A549 treated with CORT108297 at 1 μM for 4 hours (cell line): ENCODE measurements at places on chromosomes 5 and 9. TPM values are rescaled to one million over a fixed set of nuclear protein-coding genes. Genes with fewer than 3 reads are reported as not detected.

FAT2 gene
- total RNA-seq: 0.01 to 0.02 TPM (median 0.01 TPM) in 3 of 5 replicates, not detected in the others

MIGA2 gene
- total RNA-seq: 11.9 to 16.3 TPM (median 15.4 TPM) in 5 replicates

CNTLN gene
- total RNA-seq: 4.5 to 6.9 TPM (median 5.4 TPM) in 5 replicates

IFNA14 gene
- total RNA-seq: not detected in 5 replicates

TERT gene
- total RNA-seq: 1.3 to 3.6 TPM (median 2.7 TPM) in 5 replicates

IL5 gene
- total RNA-seq: not detected in 5 replicates

SLC31A2 gene
- total RNA-seq: 7.0 to 7.9 TPM (median 7.3 TPM) in 5 replicates

CCDC69 gene
- total RNA-seq: 1.3 to 1.9 TPM (median 1.7 TPM) in 5 replicates

GABRB2 gene
- total RNA-seq: not detected in 5 replicates

GPRIN1 gene
- 7.1 to 9.6 TPM (median 8.5 TPM) in 5 replicates for total RNA-seq

BHMT2 gene
- not detected in 5 replicates for total RNA-seq

SPATA31D4 gene
- not detected in 5 replicates for total RNA-seq

NOXA1 gene
- 0.78 to 2.3 TPM (median 2.0 TPM) in 5 replicates for total RNA-seq

PKD2L2 gene
- not detected in 5 replicates for total RNA-seq

RAPGEF1 gene
- 34.5 to 51.8 TPM (median 48.0 TPM) in 5 replicates for total RNA-seq

NIPAL4 gene
- 9.8 to 14.0 TPM (median 11.7 TPM) in 5 replicates for total RNA-seq

CCDC187 gene
- total RNA-seq: 0.01 to 0.02 TPM (median 0.02 TPM) in 3 of 5 replicates, not detected in the others
